ENCODE measurements at places on chromosomes 2 and 18.

DNA sequence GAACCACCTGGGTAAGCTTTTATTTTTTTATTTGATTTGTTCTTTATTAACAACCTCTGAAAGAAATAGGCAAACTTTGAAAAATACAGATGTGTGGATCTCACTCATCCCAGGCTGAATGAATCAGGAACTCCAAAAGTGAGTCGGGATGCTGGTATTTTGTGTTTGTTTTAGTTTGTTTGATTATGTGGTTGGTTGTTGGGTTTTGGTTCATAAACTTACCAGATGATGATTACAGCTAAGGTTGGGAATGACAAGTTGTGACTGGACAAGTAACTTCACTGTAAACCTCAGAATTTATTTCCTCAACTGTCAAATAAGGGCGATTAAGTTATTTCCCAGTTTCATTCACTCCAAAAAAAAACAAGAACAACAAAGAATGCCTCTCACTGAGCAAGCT lies 80.5 kb upstream of the KIF5C start:
- no peak for DNase-seq

- no peak for DNase-seq
Measured at GRCh38 chr2:77325395-77325794, 196.8 kb downstream of the LRRTM4 start.

DNA sequence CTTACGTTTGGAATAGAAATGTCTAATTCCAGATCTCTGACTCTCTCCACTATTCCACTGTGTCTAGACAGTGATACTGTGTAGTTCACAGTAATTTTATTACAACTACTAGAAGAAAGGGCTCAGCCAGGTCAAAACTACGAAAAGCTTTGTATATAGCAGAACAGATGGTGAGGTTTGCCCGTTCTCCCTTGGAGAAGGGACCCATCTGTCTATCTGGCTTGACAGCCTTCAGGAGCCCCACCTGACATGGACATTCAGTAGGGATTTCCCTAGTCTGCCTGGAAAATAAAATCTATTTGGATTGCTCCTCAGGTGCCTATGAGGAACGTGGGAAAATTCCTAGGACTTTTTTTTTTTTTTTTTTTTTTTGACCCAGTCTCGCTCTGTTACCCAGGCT lies 435.4 kb downstream of the NRXN1 start:
- no peak for DNase-seq

DNA sequence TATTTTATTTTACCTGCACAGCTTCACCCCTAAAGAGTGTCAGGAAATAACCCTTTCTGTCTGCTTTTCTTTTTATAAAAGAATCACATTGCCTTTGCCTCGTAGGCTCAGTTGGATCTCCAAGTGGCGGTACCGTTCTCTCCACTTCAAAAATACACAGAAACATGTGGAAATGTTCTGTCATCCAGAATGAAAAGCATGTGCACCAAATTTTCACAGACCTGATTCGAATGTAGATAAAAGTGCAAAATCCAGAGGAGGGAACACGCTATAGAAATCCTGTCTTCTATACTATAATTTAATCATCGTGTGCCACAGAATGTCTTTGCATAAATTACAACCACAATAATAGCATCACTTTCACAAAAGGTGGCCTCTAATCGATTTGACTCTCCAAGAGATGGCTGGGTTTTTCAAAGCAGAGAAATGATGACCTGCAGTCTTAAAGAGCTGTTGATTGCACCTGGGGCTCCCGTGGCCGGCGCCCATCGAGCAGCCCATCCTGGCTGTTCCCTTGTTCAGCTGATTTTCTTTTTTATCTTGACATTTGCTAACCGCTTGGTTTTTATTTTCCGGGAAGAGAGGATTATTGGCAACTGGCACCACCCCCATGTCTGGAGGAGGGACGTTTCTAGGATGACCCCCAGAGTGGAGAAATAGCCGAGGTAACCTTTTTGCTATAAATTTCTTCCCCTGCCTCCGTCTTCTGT lies 290.2 kb downstream of the SOX11 start:
- DNase-seq: no peak

DNA sequence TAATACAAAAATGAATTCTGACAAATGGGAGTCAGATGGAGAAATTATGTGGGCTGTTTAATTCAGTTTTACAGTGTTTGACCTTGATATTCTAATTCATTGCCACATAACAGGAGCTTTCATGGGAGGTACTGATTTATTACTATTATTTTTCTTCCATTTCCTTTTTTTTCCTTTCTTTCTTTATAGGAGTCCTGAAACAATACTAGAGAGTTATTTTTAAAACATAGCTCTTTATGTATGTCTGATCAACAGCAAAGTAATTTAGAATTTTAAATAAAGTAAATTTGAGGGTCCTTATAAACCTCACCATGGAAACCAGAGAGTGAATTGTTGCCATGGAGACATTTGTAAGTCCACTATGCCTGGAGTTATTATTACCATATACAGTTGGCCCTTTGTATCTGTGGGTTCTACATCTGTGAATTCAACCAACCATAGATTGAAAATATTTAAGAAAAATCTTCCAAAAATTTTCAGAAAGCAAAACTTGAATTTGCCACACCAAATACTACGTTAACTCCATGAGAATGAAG lies 40.9 kb upstream of the PPP4R1 start:
- no peak for DNase-seq

DNA sequence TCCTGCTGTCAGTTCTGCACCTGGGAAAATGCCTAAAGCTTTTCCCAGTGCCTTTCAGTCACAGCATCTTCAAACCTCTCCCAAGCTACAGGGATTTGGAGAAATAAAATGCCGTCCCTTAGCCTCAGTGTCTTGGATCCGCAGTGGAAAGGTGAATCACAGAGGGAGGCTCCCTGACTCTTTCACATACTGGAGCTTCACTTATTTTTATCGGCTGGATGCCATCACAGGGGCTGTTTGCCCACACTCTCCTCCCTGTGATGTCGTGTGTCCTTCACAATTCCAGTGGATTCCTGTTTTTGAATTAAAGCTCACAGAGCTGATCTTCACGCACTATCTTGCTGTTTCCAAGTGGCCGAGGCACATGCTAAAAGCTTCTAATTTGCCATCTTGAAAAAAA lies 1303.1 kb upstream of the DDX18 start:
- peak; percentile 41 for DNase-seq

GRCh38 chr18:70216788-70217187 lies 11.3 kb upstream of the RTTN start:
- no peak for DNase-seq

DNA sequence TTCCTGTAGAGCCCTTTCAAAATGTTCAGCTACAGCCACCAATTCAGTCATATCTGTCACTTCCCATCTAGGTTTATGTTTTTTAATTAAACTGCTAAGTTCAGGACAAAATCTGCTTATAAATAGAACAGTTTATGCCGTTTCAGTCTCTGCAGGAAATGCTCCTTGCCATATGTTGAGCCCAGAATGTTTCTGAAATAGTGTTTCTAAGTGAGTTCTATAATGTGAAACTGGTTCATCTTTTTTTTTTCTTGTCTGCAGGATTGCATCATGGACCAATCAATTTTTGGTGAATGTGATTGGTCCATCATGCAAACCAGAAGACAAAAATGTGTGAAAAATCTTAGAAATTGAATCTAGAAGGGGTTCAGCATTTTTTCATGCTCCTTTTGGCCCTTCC lies 30.2 kb upstream of the RHOB start:
- no peak for DNase-seq

DNA sequence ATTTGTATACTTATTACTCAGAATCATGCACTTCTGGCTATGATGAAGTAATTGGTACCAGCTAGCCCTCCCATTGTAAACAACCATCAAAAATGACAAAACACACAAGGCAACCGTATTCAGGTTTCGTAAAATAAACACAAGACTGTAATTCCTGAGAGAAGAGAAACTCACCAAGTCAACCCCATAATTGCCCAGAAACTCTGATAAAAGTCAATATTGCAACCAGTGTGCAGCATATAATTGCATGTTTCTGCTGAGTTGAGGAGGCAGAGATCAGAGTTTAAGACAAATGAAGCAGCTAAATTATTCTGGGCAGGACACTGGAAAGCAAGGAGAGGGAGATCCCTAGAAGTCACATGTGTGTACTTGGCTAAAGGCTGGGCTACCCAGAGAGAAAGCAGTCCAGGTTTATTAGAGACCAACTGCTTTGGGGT lies 90.3 kb downstream of the ROCK2 start:
- DNase-seq: peak; percentile 55

GRCh38 chr18:62458346-62458745 lies 64.5 kb upstream of the ZCCHC2 start:
- DNase-seq: peak; percentile 48

GRCh38 chr18:24199372-24199962 lies 60.6 kb downstream of the CABYR start:
- DNase-seq: no peak

DNA sequence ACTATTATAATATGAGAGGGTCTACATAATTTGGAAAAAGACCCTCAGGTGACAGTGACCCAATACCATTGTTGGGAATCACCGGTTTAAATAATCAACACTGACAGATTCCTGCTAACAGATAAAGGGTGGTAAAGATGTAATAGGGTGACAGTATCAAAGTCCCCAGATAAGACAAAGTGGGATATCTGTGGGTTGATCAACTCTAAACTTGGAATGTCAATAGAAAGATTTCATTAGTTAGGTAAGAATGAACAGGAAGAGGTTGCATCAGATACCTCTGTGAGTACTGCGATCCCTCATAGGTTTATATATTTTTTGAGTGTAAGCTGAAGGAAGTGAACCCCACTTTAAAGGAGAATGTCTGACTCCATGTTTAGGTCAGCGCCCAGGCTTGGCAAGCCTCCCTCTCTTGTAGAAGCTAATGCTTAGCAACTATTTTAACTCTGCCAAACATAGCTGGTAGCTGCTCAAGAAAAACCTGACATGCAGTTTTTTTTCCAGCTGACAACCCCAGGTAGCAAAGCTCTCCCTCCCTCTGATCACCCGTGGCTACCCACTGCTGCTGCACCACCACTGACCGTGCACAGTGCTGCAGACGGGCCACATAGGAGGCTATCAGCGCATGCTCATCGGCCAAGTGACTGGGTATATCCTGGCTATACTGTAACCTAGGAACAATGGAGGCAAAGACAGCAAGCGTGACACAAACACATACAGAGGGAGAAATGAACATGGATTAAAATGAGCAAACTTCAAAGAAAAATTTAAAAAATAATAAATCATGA lies 113.3 kb upstream of the DNMT3A start:
- DNase-seq: no peak

DNA sequence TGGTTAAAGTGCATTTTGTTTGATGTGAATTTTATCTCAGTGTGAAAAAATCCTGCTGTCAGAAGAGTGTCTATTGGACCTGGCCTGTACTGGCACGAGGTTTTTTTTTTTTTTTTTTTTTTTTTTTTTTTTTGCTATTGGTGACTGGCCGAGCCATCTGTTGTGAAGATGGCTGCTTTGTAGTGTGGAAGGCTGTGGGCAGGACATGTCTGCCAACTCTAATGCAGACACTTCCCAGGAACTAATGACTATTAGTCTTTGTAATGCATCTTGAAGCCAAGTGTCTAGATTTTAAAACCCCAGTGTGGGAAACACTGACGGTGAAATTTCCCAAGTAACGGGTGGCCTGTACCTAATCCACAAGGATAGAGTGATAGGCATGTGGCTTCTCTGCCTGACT lies 34.3 kb downstream of the ZAP70 start:
- DNase-seq: no peak

DNA sequence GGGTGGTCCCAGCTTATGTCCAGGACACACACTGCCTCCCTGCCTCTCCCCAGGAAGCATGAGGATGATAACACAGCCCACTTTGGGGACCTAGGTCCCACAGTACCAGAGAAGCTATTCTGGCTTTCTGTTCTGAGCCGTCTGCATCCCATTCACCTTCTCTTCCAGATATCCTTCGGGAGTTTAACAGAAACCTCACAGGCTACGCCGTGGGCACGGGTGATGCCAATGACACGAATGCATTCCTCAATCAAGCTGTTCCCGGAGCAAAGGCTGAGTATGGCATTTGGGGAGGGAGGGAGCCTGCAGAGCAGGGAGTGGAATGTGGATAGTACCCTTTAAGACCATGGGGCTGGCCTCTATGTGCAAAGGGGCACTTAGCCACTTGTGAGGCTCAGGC lies 102.6 kb downstream of the PLB1 start:
- DNase-seq: no peak

- DNase-seq: no peak
Measured at GRCh38 chr18:12750076-12750714, 47.4 kb downstream of the PSMG2 start.

DNA sequence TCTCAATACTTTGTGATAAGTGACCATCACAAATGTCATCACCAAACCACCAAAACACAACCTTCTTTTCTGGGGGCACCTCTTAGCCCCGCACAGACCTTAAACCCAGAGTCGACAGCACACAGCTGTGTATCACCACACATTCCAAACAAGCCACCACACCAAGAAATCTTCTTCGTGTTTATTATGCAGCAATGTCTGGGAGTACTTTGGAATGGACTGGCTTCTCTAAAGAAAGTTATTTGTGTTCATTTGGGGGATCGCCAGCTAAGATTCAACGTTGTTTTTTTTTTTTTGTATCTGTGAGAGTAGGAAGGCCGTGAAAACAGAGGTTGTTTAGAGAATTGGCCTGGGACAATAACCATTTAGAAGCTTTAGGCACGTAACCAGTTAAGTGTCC lies 1.1 kb upstream of the MTA3 start:
- DNase-seq: no peak

DNA sequence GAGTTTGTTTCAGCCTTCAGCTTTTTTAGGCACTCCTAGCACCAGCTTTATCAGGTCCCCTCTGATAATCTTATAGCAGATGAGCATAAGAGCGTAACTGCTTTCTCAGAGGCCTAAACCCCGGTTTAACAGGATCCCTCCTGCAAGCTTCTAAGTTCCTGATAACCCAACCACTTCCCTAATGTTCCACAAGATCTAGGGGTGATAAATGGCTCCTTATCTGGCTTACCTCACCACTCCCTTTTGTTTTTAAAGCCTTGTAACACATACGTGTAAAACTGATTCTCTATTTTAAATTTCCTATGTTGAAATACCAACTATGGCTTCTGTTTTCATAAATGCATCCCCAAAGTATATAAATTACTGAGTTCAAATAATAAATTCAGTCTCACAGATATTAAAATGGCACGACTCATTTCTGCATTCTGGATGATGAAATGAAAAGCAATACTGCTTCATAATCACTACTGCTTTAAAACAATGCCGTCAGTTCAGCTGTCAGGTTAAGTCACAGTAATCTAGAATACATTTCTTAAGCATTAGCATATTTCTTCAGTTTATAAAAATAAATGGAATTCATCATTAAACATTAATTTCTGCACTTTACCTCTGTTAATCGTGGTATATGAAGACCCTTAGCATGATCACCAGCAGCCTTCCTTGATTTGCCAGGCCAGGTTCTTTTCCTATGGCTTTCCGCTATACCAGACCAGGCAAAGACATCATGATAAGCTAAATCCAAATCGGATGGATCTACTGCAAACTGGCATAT lies 126.3 kb downstream of the C2orf74 start:
- DNase-seq: no peak

- DNase-seq: no peak
Measured at GRCh38 chr2:170711774-170712652, 3.1 kb upstream of the SP5 start.

GRCh38 chr2:238043851-238044250 lies 16.9 kb upstream of the SCLY start:
- DNase-seq: no peak
